ENCODE measurements at places on chromosomes 6 and 20.
A peak's percentile ranks its signal among the peaks of the same experiment; 100 is the strongest.

GRCh38 chr20:39619271-39619785, 657.2 kb downstream of the DHX35 start:
- DNase-seq: no peak

DNA sequence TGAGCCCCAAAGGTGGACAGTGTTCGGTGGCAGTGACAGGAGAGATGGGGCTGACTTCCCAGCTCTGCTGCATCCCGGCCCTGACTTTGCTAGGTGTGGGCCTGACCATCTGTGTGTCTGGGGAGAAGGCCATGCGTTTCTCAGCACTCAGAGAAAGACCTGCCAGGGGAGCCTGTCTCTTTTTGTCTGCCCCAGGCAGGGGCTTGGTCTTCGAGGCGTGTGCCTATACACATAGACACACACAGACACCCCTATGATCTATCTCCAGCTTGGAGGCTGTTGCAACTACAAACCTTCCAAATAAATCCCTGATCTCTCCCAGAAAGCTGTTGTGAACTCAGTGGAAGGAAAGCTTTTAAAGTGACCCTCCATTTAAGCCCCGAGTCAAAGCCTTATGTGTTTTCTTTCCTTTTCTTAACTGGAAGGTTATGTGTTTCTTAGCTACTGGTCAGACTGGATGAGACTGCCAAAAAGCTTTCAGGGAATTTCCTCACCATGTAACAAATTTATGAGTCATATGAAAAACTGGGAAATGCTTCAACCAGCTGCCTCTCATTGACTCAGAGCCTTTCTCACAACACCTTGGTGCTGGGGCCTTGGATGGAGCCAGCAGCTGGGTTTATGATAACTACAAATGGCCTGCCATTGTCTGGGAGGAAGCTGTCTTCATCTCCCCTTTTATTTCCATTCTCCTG, 102.6 kb downstream of the CDC5L start:
- DNase-seq: no peak

GRCh38 chr6:87139236-87139635, 16.1 kb upstream of the ZNF292 start:
- peak; percentile 72 for DNase-seq

DNA sequence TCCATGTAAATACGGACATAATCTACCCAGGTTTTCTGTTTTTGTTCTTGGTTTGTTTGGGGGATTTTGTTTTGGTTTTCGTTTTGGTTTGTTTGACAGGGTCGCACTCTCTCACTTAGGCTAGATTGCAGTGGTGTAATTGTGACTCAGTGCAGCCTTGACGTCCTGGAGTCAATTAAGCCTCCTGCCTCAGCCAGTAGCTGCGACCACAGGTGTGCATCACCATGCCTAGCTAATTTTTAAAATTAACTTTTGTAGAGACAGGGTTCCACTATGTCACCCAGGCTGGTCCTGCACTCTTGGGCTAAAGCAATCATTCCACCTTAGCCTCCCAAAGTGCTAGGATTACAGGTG, 37.8 kb upstream of the EYA4 start:
- DNase-seq: no peak

DNA sequence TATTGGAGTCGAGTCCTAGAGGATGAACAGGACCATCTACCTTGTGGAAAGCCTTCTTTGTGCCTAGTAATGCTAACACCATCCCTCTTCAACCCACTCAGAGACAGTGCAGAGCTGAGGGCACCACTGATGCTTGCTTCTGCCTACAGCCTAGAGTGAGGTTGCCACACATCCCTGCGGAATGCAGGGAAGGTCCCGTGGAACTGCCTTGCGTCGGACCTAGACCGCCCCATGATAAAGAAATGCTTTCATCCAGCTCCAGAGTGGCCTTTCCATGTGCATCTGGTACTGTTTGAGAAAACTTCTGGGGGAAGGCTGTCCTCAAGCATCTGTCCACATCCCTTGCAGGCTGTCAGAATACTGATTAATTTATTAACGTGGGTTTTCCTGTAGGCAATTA, 168.4 kb downstream of the PHACTR1 start:
- no peak for DNase-seq

Measured in NB4 (cell line).